GF-D8 (cell line): ENCODE measurements at places on chromosomes 16 and 17.
A peak's percentile ranks its signal among the peaks of the same experiment; 100 is the strongest.

GRCh38 chr17:79244665-79245064, 170.0 kb downstream of the ENGASE start:
- DNase-seq: no peak

- no peak for DNase-seq
These were observed 97.5 kb downstream of the METRNL start for GRCh38 chr17:83176623-83177583.

- no peak for DNase-seq
These were observed 701 bp downstream of the PIPOX start for GRCh38 chr17:29043539-29044145.

- no peak for DNase-seq
These were observed 31.1 kb downstream of the ADCY7 start for GRCh38 chr16:50297301-50298074.

- DNase-seq: no peak
These were observed 182.8 kb downstream of the SEC14L1 start for GRCh38 chr17:77323413-77324171.

- no peak for DNase-seq
These were observed 22.2 kb downstream of the KRT23 start for GRCh38 chr17:40915199-40915661.

- DNase-seq: no peak
These were observed 3.9 kb downstream of the SPATA20 start for GRCh38 chr17:50550661-50551432.

DNA sequence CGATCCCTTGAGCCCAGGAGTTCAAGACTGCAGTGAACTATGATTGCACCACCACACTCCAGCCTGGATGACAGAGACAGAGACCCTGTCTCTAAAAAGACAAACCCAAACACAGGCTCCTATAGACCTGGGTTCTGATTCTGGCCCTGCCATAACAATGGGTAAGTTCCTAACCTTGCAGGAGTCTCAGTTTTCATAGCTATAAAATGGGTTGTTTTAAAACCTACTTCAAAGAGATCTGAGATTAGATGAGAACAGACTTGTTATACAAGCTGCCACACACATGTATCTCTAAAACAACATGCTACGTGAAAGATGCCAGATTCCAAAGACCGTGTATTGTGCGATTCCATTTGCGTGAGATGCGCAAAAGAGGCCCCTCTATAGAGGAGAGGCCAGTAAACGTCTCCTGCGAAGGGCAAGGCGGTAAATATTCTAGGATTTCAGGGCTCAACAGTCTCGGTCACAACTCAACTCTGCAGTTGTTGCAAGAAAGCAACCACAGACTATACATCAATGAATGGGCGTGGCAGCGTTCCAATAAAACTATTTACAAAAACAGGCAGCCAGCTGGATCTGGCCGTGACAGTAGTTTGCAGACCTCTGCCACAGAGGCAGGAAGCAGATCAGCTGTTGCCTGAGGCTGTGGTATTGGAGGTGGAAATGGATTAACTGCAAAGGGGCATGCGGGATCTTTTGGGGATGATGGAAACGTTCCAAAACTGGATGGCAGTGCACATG, 5.9 kb downstream of the CORO7 start:
- DNase-seq: no peak

DNA sequence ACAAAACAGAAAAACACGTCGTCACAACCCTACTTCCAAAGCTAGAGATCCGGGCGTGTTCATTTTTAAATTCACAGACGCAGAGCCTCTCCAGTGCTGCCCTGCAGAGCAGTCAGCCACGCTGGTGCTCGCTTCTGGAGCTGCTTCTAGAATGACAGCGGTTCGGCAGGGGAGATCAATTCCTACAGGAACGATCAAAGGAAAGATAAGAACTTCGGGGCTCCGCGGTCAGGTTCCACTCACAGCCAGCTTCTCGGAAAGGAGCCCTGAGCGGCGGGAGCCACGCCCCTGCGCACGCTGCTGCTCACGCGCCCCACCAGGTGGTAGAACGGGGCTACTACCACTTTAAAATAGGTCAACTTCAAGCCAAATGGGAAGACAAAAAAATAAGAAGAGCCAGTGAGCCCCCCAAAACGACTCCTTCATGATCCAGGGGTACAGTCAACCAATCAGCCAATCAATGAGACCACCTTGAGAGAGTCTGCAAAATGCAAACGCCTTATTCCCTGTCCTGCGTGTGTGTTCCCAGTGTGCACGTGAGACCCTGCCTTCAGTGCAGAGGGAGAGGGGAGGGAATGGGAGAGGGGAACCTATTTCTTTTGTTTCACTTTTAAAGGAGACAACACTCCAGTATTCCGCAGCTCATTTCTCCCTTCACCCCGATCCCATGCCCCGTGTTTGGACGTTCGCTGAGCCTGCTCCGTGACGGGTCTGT, 209.7 kb downstream of the RBFOX3 start:
- no peak for DNase-seq

DNA sequence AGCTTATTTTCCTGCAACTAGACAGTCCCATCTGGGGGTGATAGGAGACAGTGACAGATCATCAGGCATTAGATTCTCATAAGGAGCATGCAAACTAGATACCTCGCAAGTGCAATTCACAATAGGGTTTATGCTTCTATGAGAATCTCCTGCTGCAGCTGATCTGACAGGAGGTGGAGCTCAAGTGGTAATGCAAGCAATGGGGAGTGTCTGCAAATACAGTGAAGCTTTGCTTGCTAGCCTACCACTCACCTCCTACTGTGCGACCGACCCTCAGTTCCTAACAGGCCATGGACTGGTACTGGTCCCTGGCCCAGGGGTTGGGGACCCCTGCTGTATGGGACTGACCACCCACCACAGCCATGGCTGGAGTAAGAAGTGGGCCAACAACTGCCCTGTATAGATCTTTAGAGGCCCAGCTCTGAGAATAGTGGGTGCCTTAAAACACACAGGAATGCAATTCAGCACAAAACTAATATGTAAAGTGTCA, 26.0 kb upstream of the IRX3 start:
- no peak for DNase-seq

GRCh38 chr16:116015-116414, 22.5 kb downstream of the NPRL3 start:
- DNase-seq: no peak

DNA sequence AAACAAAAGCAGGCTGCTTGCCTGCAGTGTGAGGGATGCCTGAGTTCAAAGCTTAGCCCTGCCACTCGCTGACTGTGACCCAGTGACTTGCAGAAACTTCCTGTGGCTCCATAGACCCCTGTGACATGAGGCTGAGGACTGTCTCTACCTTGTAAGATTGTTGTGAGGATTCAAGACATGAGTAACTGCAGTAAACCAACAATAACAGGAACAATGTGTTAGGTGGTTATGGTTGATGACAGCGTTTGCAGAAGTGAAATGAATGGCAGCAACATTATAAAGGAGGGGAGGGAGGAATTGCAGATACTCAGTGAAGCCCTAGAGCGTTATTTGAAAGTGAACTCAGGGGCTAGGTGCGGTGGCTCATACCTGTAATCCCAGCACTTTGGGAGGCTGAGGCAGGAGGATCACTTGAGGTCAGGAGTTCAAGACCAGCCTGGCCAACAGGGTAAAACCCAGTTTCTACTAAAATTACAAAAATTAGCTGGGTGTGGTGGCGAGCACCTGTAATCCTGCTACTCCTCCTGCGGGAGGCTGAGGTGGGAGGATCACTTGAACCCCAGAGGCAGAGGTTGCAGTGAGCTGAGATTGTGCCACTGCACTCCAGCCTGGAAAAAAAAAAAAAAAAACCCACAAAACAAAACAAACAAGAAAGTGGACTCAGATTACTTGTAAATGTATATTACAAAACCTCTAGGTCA, 33.5 kb upstream of the EMP2 start:
- DNase-seq: no peak

- DNase-seq: no peak
These were observed 115.4 kb downstream of the SALL1 start for GRCh38 chr16:51035711-51036110.

- no peak for DNase-seq
These were observed 11.3 kb upstream of the RNF157 start for GRCh38 chr17:76251478-76252039.

GRCh38 chr16:27363797-27364196, 38.2 kb upstream of the IL21R start:
- no peak for DNase-seq

GRCh38 chr16:1612320-1613111, at the start of gene CRAMP1:
TSS of gene CRAMP1 (plus strand) at chr16:1612360. CDS start at chr16:1614640, 2,280 bp downstream.
- DNase-seq: no peak

GRCh38 chr16:20610211-20610891, 34.2 kb upstream of the ACSM2B start:
- DNase-seq: no peak

DNA sequence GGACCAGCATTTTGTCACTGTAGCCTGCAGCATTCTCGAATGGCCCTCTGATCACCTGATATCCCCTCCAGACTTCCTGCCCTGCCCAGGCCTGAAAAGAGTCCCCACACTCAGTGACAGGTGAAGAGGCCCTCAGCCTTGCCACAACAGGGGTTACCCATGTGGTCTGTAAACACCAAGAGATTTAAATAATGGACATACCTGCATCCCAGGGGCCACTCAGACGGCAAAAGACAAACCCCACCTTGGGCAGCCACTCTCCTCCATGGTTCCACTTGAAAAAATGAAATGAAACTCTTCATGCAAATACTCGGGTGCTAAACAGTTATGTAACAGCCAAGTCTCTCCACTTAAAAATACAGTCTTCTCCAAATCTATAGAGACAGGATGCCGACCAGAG, 22.9 kb upstream of the PECAM1 start:
- DNase-seq: no peak

GRCh38 chr17:5892921-5893675, 177.1 kb upstream of the WSCD1 start:
- no peak for DNase-seq

- DNase-seq: no peak
These were observed 219.0 kb downstream of the FTO start for GRCh38 chr16:53922807-53923571.

DNA sequence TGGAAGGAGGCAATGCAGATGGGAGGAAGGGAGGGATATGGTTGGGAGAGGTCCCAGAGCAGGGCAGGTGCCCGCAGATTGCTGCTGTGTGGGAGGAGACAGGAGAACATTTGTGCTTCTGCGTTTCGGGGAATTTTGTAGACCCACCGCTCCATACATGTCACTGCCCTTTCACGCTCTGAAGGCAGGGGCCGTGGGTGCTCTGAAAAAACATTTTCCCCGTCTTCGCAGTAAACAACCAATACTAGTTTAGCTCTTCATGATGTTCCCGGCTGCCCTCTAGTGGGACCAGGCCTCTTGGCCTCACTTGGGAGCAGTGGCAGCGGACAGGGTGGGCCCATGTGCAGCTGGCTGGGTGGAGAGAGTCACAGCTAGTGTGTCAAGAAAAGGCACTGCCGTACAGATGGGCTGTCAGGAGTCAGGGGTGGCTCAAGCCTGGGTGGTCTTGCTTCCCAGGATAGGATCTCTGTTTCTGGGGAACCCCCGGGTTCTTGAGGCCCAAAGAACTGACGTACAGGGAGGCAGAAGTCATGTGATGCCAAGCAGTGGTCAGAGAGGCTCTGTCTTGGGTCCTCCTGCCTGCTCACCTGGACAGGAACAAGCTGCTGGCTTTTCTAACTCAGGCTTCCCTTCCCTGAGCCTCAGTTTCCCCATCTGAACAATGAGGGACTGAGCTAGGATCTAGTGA, 46.5 kb upstream of the CPNE2 start:
- DNase-seq: no peak

GRCh38 chr16:16112450-16113053, 110.7 kb downstream of the ABCC6 start:
- DNase-seq: no peak

DNA sequence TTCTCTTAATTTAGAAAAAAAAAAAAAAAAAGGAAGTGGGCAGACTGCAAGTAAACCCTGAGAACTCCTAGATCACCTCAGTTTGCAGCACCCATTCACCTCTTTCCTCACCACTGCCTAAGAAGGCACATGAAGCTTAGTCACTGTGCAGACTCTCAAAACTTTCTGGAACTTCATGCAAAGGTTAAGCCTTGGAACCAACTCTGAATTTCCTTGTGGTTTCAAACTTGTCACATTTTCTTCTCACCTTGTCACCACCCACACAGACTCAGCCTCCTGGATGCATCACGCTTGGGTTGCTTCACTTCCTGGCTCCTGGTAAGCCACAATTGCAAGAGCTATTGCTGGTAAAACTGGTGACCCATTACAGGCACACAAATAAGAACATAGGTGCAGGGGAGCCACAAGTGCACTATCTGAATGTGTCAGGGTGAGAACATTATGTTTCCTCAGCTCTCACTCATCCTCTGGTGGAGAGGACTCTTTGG, 15.0 kb upstream of the CPD start:
- peak; percentile 75 for DNase-seq

GRCh38 chr17:73156166-73156840, 8.5 kb upstream of the SSTR2 start:
- peak; percentile 26 for DNase-seq

DNA sequence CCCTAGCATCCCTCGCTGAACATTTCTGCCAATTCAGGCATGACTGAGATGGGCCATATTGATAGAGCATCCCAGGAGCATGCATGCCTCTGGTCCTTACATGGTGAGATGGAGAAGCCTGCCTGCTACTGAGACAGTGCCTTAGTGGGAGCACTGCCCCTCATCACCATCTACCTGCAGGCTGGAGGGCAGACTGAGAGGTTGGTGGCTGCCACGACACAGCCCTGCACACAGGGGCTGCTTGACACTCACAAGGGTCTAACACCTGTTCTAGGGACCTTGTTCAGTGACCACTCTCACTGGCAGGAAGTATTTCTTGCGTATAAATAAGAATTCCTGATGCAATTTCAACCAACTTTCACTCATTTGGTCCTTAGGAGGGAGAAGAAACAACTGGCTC, 34.0 kb downstream of the WIPI1 start:
- no peak for DNase-seq

GRCh38 chr17:10713318-10713717, 15.9 kb downstream of the ADPRM start:
- DNase-seq: no peak

DNA sequence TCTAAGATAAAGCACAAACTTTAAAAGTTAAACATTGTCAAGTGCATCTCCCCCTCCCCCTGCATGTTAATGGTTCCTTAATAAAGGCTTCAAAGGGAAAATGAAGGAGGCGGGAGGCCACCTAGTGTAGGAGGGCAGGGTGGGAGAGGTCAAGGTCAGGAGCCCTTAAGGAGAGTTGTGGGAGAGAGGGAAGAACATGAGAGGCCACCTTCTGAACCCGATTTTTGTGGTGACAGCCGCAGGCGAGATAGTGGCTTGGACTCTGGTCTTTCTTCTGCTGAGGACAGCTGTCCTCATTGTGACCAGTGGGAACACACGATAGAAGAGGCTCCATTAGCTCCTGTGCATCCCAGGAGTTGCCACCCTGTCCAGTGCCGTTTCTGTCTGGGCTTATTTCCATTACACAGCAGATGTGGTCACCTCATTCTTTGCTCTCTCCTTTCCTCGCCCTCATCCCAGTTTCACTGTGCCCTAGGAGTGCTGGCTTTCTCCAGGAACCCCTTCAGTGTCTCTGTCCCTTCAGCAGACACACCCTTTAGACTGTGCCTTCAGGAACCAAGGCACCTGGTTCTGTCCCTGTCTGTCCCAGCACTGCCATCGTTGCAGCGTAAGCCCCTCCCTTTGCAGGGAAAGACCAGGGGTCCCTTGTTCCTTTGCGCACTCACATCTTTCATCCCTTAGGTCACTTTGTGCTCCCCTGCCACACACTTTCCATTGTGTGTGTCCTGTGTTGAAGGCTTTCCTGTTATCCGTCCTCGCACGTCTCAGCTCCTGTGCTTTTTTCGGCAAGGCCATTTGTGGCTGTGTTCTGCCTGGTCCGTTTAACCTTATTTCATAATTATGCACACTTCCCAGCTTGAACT, 7.5 kb downstream of the SEC14L1 start:
- no peak for DNase-seq

GRCh38 chr16:1863681-1864460, 8.1 kb downstream of the MEIOB start:
- DNase-seq: peak; percentile 8

GRCh38 chr16:80788027-80788426, 16.4 kb downstream of the CDYL2 start:
- no peak for DNase-seq
